ENCODE measurements at places on chromosomes 1 and 21.

DNA sequence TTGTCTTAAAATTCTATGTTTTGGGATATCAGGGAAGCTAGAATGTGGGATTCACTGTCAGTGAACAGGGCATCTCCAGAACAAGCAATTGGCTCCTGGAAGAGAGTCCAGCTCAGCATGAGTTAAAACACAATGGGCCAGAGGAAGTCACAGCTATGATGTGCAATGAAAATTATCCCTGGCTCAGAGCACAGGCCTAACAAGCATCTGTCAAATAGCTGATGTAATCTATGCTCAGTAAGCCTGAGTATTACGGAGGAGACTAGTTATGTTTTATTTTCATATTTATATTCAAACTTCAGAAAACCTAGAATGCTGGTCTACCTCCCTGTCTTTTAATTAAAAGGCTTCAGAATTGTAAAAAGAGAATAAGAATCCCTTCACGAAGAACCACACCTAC is 41.6 kb downstream of the PARP1 start:
- no peak for DNase-seq
- no peak overlapping the region for H3K4me3 ChIP-seq
- H3K27ac ChIP-seq = no peak overlapping the region
- peaks cover 27% of the 10 kb centered on the region for H3K36me3 ChIP-seq
- no peaks in the 10 kb centered on the region for H3K4me1 ChIP-seq
- H3K27me3 ChIP-seq = no peaks in the 10 kb centered on the region

DNA sequence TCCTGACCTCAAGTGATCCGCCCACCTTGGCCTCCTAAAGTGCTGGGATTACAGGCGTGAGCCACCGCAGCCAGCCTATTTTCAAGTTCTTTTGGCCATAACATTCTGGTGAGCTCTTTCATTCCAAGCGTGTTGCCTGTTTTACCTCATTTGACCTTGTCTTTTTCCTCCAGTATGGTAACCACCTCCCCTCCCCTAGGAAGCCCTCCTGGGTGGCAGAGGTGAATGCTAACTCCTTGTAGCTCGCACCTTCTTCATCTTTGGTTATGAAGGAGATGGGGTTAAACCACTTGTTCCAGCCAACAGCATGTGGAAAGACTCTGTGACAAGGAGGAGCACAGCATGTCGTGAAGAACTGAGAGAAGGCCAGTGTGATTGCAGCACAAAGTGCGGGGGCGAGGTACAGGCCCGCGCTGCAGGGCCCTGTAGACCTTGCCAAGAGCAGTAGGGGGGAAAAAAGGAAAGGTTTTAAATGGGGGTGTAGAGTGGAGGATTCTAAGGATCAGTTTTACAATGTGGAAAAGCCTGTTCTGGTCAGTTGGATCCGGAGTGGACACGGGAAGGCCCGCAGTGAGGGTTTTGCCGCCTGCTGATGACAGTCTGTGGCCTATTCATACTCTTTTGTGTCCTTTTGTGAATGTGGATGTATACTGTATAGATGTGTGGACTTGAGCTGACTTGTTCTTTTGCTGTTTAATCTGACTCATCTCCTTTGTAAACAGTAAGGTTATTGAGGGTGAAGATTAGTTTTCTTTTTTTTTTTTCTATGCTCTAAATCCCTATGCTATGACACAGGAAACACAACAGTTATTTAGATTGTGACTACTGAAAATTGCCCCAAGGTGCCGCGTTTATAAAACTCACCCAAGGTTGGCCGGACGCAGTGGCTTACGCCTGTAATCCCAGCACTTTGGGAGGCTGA is 7.5 kb upstream of the ZNF436 start:
- DNase-seq = no peak
- peaks cover 4% of the 10 kb centered on the region for H3K36me3 ChIP-seq
- H3K27ac ChIP-seq = peak overlapping the region; percentile 92
- peaks cover 29% of the 10 kb centered on the region for H3K4me1 ChIP-seq
- no peak overlapping the region for H3K4me3 ChIP-seq

- no peak for DNase-seq
- H3K36me3 ChIP-seq = no peaks in the 10 kb centered on the region
- H3K27ac ChIP-seq = no peak overlapping the region
- no peaks in the 10 kb centered on the region for H3K27me3 ChIP-seq
- no peaks in the 10 kb centered on the region for H3K4me1 ChIP-seq
These were observed 550.9 kb downstream of the SMYD3 start for GRCh38 chr1:245956225-245956624.

DNA sequence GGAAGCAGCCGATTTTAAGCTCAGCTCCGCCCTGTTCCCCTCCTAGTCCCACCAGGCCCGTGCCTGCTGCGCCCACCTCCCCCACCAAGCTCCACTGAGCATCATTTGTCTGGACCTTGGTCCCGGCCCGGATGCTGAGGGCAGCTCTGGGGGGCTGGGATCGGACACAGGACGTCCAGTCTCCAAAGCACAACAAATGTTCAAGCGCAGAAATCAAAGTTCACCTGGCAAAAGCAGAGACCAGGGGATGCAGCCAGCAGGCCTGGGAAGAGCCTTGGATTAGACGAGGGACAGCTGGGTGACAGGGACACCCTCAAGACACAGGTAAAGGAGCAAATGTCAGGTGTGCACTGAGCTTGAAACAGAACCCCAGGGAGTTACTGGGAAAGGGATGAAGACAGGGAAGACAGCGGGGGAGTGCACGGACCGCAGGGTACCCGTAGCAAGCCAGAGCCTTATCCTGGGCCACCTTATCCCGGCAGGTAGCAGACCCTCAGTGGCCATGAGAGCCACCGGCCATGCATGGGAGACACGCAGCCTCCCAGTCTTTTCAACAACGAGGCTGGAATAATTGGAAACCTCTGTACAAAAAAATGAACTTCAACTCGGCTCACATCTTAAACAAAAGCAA is 22.2 kb upstream of the TMEM52 start:
- DNase-seq = no peak
- H3K36me3 ChIP-seq = no peaks in the 10 kb centered on the region
- no peak overlapping the region for H3K27ac ChIP-seq

DNA sequence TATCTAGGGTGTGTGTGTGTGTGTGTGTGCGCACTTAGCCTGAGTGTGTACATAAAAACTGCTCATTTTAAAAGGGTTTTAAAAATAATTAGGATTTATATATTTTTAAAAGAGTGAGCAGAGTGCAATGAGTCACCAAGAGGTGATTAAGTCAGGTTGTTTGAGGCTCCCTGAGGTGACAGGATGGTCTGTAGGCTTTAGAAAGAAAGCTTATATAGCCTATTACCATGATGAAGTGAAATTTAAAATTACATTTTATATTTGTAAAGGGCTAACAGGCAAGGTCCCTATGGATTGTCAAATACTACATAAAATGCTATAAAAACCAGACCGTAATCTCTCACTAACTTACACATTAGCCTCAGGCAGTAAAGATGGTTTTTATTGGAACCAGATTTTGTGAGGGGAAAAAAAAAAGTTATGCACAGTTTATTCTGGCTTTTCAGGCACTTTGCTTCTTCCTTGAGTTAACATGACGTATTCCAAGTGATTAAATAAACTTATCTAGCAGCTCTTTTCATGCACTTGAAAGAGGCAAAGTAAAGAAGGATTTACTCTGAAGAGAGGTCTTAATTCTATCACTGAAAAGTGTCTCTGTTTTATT is 711.7 kb upstream of the PTBP2 start:
- H3K27me3 ChIP-seq = no peaks in the 10 kb centered on the region
- H3K36me3 ChIP-seq = no peaks in the 10 kb centered on the region
- no peak overlapping the region for H3K27ac ChIP-seq

- H3K27ac ChIP-seq = no peak overlapping the region
- peaks cover 2% of the 10 kb centered on the region for H3K4me1 ChIP-seq
- H3K27me3 ChIP-seq = no peaks in the 10 kb centered on the region
- no peak overlapping the region for H3K4me3 ChIP-seq
These were observed 8.8 kb upstream of the INSL5 start for GRCh38 chr1:66809736-66810326.

- DNase-seq = no peak
- peaks cover 7% of the 10 kb centered on the region for H3K27me3 ChIP-seq
- no peak overlapping the region for H3K27ac ChIP-seq
- no peaks in the 10 kb centered on the region for H3K36me3 ChIP-seq
- no peaks in the 10 kb centered on the region for H3K4me1 ChIP-seq
These were observed 50.8 kb upstream of the KCNJ6 start for GRCh38 chr21:37967036-37967435.

All from progenitor cell of endocrine pancreas (in vitro differentiated cells).